Activated naive CD4-positive, alpha-beta T cell treated with anti-CD3 and anti-CD28 coated beads, Interleukin-2, amount 50 U/mL, for 72 hours (primary cell): ENCODE measurements at places on chromosomes 5 and 9. TPM values are rescaled to one million over a fixed set of nuclear protein-coding genes. Genes with fewer than 3 reads are reported as not detected.

ZNF484 gene
- total RNA-seq = 12.5 TPM

TLN1 gene
- total RNA-seq = 234 TPM

CD72 gene
- total RNA-seq = 16.7 TPM

NDOR1 gene
- 31.7 TPM for total RNA-seq

DMRT3 gene
- total RNA-seq = not detected

COL15A1 gene
- 0.11 TPM for total RNA-seq

SLCO4C1 gene
- 0.07 TPM for total RNA-seq

PDGFRB gene
- 0.64 TPM for total RNA-seq

SCGB3A2 gene
- total RNA-seq = not detected

GRXCR2 gene
- total RNA-seq = not detected

RLN2 gene
- 4.6 TPM for total RNA-seq

LEAP2 gene
- total RNA-seq = 3.8 TPM

TAF11L10 gene
- total RNA-seq = not detected

NADK2 gene
- total RNA-seq = 11.7 TPM

DCANP1 gene
- not detected for total RNA-seq

PKD2L2 gene
- 0.48 TPM for total RNA-seq
